ENCODE measurements at places on chromosomes 5 and 9.
A peak's percentile ranks its signal among the peaks of the same experiment; 100 is the strongest.

GRCh38 chr9:86259557-86259956, at the start of gene C9orf153:
Gene C9orf153 (minus strand): TSS chr9:86259657. CDS start chr9:86229603, 30,054 bp downstream.
- DNase-seq = no peak

- DNase-seq = no peak
These were observed 7.2 kb downstream of the C9orf72 start for GRCh38 chr9:27566118-27566517.

DNA sequence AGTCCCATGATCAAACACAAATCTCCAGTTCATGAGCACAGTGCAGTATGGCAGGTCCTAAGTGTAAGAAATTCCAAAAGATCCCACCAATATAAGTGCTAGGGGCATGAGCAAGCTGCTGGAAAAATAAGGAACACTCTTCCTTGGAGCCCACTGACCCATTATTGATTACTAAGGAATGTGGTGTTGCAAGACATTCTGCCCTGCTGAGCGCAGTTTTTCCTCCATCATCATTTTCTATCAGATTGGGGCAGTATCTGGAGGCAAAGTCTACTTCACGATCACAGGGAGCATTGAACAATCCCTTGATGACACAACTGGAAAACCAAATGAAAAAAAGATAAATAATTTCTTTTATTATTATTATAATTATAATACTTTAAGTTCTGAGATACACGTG, 129.2 kb downstream of the UGCG start:
- no peak for DNase-seq

- DNase-seq = peak; percentile 67
These were observed 31.7 kb downstream of the MAPKAP1 start for GRCh38 chr9:125674981-125675973.

DNA sequence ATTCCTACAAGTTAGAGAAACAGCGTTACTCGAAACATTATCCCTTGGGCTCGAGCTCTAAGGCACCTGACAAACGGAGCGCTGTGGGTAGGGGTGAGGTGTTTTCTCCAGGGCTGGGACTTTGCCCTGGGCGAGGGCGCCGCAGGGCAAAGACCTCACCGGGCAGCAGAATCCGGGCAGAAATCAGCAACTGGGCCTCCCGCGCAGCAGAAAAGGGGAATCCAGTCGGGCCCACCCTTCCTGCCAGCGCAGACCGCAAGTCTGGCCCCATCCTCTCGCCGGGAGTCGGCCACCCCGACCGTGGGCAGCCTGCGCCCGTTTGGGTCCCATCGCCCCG, 430 bp upstream of the MSH3 start:
- no peak for DNase-seq

DNA sequence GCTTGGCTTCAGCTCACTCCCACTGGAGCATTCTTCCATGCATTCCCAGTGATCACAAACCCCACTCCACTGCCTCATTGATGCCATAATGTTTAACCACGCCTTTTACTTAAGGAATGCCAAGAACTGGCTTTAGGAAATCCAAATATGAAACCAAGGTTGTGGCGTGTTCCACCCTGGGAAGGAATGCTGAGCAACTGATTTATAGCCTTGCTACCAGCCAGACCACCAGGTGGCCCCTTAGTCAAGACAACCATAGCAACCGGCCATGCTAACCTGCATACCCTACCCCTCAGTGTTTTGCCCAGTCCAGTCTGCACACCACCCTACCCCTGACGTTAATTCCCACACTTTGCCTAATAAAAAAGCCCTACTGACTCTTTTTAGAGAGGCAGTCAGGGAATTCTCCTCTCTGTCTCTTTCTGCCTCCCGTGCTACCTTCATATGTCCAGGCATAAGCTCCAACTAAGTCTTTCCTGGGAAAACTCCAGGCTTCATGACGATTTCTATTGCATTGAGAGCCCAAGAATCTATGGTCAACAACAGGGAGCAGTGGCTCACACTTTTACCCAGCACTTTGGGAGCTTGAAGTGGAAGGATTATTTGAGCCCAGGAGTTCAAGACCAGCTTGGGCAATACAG, 27.0 kb upstream of the PRRC2B start:
- peak; percentile 48 for DNase-seq

DNA sequence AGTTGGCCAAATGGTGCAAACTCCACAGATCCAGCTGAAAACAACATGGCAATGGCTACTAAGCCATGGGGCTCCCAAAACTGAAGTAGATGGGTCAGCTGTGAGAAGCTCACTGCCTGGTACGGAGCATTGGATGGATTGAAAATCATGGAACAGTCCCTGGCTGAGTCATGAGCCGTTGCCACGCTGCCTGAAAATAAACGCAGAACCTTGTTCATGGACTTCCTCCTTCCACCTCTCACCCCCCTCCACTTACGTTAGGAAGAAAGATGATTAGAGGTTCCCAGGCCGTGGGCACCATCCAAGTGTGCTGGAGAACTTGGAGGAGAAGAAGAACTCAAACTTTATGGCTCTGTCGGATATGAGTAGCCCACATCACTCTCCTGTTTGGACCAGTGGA, 6.8 kb upstream of the DIPK1B start:
- DNase-seq = no peak

GRCh38 chr9:2367970-2368369, 253.6 kb upstream of the VLDLR start:
- DNase-seq = no peak

GRCh38 chr5:180848878-180849277, 12.2 kb downstream of the ZFP62 start:
- DNase-seq = no peak

GRCh38 chr5:136808756-136809155, 443.4 kb upstream of the TRPC7 start:
- DNase-seq = no peak

DNA sequence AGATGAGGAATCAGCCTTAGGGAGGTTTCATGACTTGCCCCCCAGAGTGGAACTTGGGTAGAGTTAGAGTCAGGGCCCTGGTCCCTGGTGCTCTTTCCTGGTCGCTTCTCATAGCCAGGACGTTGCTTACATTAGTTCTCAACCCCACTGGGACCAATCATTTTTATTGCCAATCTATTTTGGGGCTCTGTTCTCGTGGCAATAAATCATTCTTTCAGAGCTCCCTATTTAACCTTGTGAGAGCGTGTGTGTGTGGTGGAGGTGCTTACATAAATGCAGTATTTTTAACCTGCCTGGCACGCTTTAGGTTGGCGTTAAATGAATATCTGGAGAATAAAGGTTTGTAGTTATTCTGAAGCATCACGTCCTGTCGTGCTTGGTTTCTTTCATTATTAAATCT, 4.1 kb downstream of the TRIO start:
- DNase-seq = no peak

GRCh38 chr9:109755040-109755439, 25.0 kb upstream of the PALM2AKAP2 start:
- DNase-seq = no peak

DNA sequence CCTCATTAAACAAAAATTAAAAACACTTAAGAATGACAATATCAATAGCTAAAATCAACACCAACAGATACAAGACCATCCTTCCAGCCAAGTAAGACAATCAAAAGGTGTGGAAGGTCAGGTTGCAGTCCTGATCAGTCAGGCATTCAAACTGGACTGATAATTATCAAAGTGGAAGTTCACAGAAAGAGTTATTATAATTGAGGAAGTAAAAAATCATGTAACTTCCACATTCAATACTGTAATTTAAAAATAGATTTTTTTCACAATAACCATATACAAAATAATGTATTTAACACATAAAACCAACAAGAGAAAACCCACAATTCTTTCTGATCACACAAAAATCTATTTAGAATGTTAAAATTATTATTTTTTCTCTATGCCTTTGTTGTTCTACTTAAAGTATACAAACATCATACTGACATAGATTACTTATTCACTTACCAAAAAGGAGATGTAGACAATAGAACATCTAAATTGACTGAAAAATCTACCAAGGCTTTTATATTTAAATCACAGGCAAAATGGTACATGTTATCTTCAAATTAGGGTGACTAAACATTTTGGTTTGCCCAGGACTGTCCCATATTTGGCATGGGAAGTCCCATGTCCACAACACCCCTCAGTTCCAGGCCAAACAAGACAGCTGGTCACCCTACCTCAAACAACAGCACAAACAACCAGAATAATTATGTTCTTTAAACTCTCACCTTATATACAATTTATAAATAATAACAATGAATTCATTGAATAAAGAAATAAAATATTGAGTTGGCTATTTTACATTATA, 142.5 kb upstream of the SLC24A2 start:
- DNase-seq = no peak

DNA sequence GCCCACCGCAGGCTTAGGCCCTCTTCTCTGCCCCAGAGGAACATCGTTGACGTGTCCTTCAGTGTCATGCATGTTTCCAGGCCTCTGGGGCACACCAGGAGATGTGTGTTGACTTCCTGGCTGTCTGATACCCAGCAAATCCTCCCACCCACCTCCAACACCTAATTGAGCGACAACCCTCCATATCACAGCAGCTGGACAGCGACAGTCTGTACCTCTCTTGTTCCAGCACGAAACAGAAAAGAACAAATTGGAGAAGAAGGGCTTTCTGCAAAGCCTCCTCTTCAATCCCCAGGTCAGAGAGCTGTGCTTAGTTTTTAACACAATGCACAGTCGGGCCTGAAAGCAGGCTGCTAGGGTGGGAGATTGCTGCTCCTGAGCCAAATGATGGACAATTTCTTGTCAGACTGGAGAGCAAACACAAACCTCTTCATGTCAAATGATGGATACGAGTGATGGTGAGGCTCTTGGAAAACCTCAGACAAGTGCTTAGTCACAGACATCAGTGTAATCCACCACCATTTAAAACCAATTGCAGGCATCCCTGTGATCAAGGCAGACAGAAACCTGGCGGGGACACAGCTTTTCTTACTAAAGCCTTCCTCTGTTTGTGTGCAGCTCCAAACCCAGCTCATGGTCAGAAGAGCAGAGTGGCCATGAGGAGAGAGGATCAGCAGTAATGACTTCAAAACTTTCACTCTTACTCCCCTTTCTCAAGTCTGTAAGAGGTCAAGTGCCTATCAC, 110.6 kb downstream of the EBF1 start:
- DNase-seq = no peak

Data from epithelial cell of esophagus (primary cell).